ENCODE measurements at places on chromosomes 2 and 18.

DNA sequence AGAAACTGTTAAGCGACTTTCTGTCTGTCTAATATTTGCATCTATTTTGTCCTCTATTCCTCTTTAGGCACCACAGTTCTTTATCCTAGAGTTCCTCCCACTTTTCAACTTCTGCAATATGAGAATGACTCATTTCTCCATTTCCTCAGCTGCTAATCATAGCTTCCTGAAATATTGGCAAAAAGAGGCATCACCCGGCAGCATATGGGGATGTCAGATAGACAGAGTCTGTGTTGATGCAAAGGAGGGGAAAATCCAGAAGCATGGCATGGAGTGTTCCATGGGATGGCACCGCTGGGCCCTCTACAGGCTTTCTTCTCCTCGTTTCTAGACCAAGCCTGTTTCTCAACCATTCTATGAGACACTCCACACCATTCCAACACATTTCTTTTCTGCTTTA, 93.4 kb downstream of the DOCK10 start:
- no peak for DNase-seq

DNA sequence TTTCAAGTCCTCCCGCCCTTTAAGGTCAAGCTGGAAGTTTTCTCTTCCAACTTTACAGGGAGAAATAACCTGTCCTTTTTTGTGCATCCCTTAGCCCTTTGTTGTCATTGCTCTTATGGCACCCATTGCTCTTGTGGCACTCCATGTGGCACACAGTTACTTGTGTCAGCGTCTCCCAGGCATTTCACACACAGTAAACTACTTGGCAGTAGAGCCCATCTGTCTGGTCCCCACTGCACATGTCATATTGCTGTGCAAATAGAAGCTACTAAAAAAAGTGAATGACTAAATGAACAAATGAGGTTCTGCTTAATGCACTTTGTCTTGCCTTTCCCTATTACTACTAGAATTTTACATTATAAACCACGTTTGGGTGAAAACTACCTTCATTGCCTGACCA, 149.3 kb downstream of the EML6 start:
- DNase-seq, result no peak

- peak; percentile 7 for DNase-seq
Measured at GRCh38 chr2:190881084-190881597, 520 bp downstream of the GLS start.

- no peak for DNase-seq
Measured at GRCh38 chr2:11568436-11568835, 34.6 kb downstream of the GREB1 start.

DNA sequence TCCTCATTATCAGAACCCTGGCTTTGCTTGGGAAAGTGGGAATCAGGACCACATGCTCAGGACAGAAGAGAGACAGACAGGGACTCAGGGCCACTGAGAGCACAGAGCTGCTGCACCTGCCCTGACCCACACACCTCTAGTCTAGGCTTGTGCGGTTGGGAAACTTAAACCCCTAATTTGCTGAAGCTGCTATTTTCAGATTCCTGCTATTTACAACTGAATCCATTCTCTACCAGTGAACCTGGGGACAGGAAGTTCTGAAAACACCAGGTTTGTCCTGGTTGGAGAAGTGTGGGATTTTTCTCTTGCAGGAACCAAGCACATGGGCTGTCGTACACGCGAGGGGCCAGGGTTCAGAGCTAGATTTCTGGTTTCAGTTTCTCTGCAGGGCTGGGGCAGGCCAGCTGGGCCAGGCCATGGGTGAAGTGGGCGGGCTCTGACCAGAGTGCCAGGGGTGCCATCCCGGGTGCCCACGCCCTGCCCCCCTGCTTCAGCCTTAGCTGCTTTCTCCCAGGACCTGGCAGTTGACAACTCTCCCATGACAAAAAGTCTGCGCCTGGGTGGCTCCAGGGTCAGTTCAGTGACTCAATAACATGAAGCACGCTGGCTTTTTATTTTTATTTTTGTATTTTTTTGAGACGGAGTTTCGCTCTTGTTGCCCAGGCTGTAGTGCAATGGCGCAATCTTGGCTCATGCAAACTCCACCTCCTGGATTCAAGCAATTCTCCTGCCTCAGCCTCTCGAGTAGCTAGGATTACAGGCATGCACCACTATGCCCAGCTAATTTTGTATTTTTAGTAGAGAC, 51.3 kb upstream of the SLC1A4 start:
- DNase-seq, result no peak

GRCh38 chr2:238940806-238941205, 92.9 kb downstream of the TWIST2 start:
- DNase-seq, result no peak

GRCh38 chr18:69257861-69258458, 142.7 kb upstream of the DOK6 start:
- no peak for DNase-seq

- DNase-seq, result no peak
Measured at GRCh38 chr18:35851286-35851970, 121.1 kb upstream of the RMP24 start.

- DNase-seq, result no peak
Measured at GRCh38 chr2:32277363-32277673, 386 bp upstream of the YIPF4 start.

- no peak for DNase-seq
Measured at GRCh38 chr2:85865539-85866164, 23.1 kb downstream of the ST3GAL5 start.

DNA sequence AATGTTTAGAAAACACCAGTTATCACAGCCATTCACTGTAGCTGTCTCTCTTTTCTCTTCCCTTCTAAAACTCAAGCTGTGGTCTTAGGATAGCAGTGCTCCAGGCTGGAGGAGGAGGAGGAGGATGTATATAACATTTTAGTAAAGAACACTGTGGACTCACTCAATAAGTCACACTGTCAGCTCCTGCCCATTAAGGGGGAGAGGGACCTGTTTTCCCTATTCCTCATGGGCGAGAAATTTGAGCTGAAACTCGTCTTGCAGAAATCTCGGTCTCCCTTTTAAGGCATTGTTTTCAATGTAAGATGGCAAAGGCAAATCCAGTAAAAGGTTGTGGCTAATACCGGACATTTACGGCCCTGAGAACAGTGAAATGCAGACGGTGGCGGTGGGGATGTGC, 114.8 kb upstream of the ZNF236 start:
- no peak for DNase-seq

DNA sequence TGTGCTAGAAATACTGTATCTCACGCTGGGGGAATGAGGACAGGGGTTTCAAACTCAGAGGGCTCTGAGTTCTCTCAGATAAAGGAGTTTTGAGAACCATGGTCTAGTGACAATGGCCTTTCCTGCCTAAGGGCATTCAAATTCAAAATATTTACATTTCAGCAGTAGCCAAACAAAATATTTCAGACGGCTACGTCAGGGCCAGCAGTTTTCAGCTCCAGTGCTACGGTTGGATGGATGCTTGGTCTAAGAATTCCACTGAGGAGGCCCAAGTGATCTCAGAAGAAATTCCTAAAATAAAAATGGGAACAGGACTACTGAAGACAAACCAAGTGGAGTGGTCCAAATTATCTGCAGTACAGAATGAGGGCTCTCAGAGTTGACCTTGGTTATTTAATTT, 41.1 kb upstream of the SCG2 start:
- DNase-seq, result no peak

DNA sequence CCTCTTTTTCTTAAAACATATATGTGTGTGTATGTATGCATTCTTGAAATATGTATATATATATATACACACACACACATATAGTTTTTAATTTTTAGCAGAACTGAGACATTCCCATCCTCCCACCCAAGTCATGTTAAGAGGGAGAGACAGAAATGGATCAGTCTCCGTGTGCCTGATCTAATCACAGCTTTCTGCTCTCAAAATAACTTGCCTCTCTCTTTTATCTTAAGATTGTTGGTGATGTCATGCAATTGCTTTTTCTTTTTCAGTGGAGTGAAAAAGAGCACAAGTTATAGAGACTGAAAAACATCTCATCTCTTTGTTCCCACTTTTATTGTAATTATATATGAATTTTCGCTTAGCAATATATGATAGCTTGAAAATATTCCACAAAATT, 279.9 kb upstream of the DOK6 start:
- DNase-seq, result no peak
